ENCODE measurements at places on chromosomes 13 and 19. TPM values are rescaled to one million over a fixed set of nuclear protein-coding genes. Genes with fewer than 3 reads are reported as not detected.
A peak's percentile ranks its signal among the peaks of the same experiment; 100 is the strongest.

The GAPDHS gene
- not detected for total RNA-seq

- no peak for DNase-seq
Observed at GRCh38 chr19:45497791-45498190, 452 bp upstream of the PPM1N start.

GRCh38 chr19:14118165-14119051, 846 bp upstream of the PRKACA start:
- peak; percentile 94 for DNase-seq

The C19orf85 gene
- total RNA-seq, result not detected

The NLRP5 gene
- not detected for total RNA-seq

- no peak for DNase-seq
Observed at GRCh38 chr19:56141417-56141993, 418 bp downstream of the ZNF444 start.

DNA sequence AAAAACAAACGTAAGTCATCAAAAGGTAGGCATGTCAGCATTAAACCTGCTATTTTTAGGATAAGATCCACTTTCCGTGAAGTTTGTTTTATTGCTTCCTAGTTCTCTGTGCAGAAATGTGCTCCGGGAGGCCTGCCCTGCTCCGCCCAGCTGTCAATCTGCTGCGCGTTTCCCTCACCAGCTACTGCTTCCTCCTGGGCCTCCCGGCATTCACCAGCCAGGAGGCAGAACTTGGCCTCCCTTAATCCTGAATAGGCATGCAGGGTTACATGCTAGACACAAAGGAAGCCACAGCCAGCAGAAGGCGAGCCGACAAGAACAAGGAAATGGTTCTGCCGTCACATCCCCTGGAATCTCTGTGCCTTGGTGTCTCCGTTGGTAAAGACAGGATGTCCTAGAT, 386.2 kb downstream of the IRS2 start:
- no peak for DNase-seq

The WBP4 gene
- total RNA-seq, result 5.2 TPM

Measured in fibroblast of villous mesenchyme (primary cell).